ENCODE measurements at places on chromosomes 4 and X.

GRCh38 chr4:52643785-52644244 lies 15.3 kb downstream of the USP46 start:
- DNase-seq: no peak

DNA sequence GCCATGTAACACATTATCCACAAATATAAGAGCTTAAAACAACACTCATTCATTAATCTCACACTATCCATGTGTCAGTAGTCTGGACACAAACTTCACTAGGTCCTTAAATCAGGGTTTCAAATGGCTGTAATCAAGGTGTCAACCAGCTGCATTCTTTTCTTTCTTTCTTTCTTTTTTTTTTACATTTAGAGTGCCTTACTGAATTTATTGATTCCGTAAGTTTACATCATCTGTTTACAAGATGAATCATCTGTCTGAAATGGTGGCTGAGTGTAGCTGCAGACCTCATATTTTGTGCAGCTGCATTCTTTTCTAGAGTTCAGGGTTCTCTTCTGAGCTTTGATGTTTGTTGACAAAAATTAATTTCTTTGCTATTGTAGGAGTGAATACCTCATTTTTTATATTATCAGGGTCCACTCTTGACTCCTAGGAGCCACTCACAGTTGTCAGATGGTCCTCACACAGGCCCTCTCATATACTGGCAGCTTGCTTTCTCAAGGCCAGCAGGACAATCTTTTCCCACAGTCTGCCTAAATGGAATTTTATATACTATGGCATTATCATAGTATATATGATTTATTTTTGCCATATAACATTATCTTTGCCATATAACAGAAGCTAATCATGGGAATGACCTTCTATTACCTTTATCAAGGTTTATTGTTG lies 37.8 kb downstream of the SPOCK3 start:
- no peak for DNase-seq

DNA sequence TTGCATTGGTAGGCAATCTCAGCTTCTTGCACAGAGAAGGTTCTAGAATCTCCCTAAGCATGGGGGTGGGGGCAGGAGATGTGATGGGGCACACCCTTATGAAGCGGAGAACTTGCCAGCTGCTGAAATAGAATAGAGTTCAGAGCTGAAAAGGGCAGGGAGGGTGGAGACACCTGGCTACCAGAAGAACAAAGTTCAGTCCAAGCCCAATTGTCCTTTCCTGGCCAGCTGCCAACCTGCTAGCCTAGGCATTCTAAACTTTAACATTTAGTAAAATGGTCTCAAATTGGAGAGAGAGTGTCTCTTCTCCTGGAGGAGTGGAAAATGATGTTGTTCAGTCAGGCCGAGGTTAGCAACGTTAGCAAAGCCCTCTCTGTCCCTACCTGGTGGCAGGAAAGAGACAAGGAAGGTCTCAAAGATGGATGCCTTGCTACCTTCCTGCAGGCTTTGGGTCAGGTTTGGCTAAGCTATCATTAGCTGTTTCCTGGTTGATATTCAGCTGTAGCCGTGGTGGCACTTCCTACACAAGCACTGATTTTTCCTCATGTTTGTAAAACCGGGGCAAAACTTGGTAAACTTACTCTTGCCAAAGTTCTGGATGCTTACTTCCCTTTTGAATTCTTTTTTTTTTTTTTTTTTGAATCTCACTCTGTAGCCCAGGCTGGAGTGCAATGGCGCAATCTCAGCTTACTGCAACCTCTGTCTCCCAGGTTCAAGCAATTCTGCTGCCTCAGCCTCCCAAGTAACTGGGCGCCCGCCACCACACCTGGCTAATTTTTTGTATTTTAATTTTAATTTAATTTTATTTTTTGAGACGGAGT lies 34.7 kb upstream of the NYX start:
- no peak for DNase-seq

GRCh38 chr4:170750519-170750918 lies 660.8 kb upstream of the AADAT start:
- no peak for DNase-seq

GRCh38 chr4:173280998-173281397 lies 53.2 kb downstream of the HMGB2 start:
- no peak for DNase-seq

DNA sequence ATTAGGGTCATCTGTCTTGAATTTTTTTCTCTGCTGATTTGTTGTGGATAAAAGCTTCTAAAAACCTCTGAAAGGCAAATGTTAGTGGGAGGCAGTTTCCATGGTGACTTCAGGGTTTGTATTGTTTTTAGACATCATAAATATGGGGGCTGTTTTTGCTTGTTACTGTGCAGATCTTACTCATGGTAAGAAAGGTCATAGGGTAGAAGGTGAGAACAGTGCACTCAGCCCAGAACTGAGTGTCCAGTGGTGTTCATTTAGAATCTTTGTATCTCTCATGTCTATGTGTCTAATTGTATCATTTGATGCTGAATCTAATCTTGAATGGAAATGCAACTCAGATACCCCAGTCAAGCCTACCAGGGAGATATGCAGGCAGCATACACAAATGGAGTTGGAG lies 609.8 kb downstream of the ZNF674 start:
- no peak for DNase-seq

DNA sequence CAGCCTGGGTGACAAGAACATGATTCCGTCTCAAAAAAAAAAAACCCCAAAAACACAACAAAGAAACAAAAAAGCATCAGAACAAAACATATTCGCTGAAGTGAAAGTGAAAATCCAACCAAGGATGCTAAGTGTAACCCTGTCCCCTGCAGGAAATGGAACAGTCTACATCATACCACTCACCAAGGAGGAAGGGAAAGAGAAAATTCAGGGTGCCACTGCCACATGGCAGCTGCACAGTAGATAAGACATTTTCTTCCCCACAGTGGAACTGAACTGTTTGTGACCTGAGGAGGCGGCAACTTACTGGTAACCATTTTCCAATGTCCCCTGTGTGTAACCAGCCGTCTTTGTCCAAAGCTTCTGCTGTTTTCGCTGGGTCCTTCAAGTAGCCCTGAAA lies 28.2 kb upstream of the CENPU start:
- DNase-seq: peak; percentile 65
